Cortex of kidney (tissue), 1 donor: ENCODE measurements at places on chromosomes 2 and 18.

- DNase-seq = no peak
Observed at GRCh38 chr2:9756692-9757250, 86.5 kb upstream of the TAF1B start.

- DNase-seq = no peak
Observed at GRCh38 chr18:46449499-46449898, 207.5 kb downstream of the LOXHD1 start.

DNA sequence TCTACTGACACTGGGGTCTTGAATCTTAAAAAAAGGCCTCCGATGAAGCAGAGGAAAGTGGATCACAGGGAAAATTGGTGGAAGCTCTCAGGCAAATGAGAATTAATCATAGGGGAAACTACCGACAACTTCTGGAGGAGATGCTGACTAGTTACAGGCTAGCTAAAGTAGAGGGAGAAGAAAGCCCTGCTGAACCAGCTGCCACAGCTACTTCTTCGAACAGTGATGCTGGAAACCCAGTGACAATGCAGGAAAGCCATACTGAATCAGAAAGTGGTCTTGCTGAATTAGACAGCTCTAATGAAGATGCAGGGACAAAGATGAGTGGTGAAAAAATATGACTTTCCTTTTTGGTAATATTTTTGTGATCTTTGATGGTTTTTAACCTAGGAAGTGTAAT, 44.9 kb upstream of the SLC3A1 start:
- DNase-seq = no peak

DNA sequence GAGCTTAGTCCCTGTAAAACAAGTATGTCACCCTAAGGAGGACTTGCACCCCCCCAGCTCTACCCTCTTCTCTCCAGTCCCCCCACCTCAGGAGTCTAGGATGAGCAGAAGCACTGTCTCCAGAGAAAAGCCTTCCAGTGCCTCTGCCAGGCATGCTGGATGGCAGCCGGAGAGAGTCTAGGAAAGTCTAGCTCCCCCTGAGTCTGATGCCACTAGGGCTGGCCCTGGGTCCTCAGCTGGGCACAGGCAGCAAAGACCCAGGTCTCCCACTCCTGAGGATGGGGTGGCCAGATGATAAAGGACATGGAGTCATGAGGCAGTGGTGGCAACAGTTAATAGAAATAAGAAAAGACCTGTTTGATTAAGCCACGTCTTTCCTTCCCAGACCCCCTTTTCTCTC, 225.6 kb downstream of the CYP26B1 start:
- no peak for DNase-seq

- DNase-seq = no peak
Observed at GRCh38 chr2:65357959-65358294, 74.5 kb downstream of the SPRED2 start.
